AG09309 (cell line): ENCODE measurements at places on chromosomes 1 and 21.

DNA sequence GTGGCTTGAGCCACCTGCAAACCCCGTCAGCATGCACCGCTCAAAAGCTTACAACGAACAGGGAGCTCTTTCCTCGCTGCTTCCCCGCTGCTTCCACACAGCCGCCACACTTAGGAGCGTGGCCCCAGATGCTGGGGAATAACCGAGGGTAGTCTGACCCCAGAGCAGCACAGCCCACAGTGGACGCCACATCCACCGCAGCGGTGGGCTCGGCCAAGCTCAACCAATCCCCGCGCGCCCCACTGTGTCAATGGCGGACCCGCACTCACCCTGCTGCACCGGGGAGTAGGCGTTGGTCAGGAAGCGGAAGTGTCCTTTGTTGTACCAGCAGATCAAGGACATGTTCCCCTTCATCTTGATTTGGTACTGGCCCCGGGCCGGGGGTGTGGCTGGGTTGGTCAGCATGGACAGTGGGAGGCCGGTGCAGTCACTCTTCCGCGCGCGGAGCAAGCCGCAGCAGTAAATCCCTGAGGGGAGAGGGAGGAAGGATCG, 93.5 kb downstream of the PGBD5 start:
- DNase-seq: no peak

DNA sequence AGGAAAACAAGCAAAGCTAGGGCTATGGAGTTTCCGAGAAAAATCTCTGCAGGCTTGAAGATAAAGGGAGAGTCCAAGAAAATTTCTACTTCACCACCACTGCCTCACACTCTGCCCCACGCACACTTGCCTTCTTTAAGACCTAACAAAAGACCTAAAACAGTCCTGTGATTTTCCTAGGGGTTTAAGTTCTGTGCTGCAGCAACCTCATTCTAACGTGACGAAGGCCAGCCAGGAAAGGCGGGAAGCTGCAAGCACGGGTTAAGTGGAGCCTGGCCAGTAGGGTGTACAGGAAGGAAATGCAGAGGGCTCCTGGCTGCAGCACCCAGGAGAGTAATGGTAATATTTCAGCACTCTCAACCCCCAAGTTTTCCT, 1.5 kb downstream of the SPATA6 start:
- no peak for DNase-seq

DNA sequence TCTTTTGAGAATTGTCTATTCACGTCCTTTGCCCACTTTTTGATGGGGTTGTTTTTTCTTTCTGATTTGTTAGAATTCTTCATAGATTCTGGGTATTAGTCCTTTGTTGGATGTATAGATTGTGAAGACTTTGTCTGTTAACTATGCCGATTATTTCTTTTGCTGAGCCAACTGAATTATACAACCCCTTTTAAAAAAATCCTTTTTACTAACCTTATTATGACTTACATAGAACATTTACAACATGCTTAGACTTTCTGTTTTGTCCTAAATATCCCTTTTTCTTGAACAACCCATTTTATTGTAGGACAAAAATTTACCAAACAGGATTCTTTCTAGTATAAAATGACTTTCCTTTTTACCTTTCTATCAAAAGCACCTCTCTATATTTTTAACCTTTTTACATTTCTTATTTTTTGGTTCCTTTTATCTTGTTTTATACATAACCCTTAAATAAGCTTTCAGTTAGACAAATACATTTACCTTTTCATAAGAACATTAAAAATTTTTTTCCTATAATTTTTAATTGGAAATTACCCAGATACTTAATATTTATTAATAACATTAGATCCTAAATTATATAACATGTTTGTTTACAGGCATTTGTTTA, 70.4 kb upstream of the TTLL7 start:
- no peak for DNase-seq

GRCh38 chr1:40303790-40304189, 13.3 kb downstream of the COL9A2 start:
- DNase-seq: no peak

GRCh38 chr21:18157406-18157805, 87.2 kb upstream of the CHODL start:
- DNase-seq: no peak

DNA sequence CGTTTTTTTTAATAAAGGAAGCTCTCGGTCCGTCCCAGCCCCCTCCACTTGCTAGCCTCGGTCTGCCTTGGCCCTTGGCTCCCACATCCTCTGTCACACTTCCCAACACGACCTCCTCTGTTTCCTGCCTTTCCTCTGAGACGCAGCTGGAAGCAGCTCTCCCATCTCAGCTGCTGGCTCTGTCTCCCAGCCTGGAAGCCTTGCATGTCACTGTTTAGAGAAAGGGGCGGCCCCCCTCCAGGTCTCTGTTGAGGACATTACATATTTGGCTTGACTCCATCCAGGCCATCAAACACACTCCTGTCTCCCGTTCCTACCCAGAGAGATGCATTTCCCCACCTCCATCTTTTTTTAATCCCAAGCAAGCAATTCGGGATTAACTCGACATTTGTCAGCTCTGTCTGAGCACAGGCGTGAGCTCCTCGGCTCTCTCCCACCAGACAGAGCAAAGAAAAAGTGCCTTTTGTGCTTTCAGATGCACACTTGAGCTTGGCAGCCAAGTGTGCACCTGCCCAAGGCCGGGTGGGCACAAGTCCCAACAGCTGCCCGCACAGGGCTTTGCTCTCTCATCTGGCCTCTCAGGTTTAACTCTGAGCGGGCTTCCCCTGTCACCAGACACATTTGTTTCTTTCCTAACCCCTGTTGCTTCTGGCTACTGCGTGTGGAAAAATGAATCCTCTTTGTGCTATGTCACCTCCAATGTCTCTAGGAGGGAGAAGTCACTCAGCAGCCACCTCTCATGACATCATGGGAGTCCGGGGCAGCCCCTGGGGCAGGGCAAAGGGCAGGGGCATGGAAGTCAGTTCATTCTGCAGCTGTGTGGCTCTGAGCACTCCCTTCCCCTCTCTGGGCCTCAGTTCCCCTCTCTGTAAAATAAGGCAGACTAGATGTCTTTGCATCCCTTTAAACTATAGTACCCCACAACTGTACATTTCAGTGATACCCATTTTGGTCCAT, 108.3 kb downstream of the KCND3 start:
- DNase-seq: no peak

- DNase-seq: no peak
These were observed 22.3 kb downstream of the APP start for GRCh38 chr21:26148071-26148839.

DNA sequence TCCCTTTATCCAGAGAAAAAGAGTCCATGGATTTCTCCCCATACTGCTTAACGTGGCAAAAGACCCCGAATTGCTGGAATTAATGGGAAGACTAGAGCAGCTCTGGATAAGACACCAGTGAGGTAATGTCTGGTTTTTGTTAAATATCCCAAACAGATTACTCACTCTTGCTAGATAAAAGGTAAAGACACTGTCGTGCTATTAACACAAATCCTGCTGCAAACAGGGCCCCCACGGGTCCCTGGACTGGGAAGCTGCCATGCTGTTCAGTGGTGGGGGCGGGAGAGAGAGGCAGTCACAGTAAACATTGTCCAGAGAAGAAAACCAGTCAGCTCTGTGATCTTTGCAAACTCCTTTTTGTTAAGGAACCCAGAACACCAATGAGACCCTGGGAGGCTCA, 15.2 kb upstream of the SRP9 start:
- DNase-seq: no peak

DNA sequence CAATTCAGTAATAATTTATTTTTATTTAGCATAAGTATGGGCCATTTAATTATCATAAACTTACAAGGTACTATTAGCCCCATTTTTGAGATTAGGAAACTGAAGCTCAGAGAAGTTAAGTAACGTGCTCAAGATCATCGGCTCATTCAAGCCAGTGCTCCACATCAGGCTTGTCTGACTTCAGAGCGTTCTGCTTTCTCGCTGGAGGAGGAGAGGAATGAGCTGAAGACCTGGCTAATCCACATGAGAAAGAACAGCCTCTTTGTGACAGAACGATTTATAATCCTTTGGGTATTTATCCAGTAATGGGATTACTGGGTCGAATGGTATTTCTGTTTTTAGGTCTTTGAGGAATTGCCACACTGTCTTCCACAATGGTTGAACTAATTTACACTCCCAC, 39.7 kb downstream of the DDX20 start:
- no peak for DNase-seq

DNA sequence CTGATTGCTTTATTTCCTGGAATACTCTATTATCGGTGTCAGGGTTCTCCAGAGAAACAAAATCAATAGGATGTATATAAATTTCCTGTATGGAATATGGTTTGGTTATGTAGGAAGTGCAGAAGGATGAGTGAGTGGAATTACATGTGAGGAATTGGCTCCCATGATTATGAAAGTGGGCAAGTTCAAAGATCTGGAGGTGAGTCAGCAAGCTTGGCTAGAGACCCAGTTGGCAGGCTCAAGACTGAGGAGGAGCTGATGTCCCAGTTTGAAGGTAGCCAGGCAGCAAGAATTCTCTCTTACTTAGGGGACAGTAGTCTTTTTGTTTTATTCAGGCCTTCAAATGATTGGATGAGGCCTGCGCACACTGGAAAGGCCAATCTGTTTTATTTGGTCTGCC, 57.5 kb downstream of the MAP3K7CL start:
- DNase-seq: peak; percentile 73

DNA sequence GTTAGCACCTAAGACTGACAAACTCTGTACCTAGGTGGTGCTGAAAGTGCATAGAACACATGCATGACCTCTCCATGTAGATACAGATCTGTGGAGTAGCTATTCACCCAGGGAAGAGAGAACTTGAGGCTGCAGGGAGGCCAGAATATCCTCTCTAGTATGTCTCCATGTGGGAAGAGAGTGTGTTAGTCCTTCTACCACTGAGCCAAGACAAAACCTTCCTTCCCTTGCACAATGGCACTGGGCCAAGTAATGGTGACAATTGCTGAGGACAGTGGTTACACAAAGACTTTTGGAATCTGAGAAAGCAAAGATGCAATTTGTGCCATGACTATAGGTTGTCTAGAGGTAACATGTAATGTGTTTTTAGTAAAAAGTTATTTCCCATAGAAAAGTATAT, 52.3 kb downstream of the C1orf198 start:
- no peak for DNase-seq

- DNase-seq: no peak
These were observed 58.5 kb downstream of the MAP10 start for GRCh38 chr1:232863544-232864275.

GRCh38 chr1:160486453-160486852, 36.6 kb downstream of the SLAMF6 start:
- no peak for DNase-seq

GRCh38 chr1:229454056-229454455, 20.2 kb upstream of the ACTA1 start:
- DNase-seq: no peak

GRCh38 chr1:53108646-53109580, 33.5 kb downstream of the SLC1A7 start:
- peak; percentile 59 for DNase-seq

DNA sequence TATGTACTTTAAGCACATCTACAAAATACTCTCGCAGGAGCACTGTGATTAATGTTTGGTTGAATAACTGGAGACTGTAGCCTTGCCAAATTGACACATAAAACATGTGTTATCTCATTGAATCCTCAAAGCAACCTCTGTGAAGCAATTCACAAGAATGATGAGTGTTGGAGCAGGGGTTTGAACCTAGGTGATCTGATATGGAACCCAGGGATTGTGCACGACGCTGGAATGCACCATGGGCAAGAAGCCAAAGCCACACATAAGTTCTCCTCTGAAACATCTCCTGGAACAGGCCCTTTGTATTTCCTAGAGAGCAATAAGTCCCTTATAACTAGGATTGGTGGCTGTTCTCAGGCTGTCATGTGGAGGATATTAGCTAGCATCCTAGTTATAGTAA, 124.6 kb upstream of the IVNS1ABP start:
- peak; percentile 42 for DNase-seq

DNA sequence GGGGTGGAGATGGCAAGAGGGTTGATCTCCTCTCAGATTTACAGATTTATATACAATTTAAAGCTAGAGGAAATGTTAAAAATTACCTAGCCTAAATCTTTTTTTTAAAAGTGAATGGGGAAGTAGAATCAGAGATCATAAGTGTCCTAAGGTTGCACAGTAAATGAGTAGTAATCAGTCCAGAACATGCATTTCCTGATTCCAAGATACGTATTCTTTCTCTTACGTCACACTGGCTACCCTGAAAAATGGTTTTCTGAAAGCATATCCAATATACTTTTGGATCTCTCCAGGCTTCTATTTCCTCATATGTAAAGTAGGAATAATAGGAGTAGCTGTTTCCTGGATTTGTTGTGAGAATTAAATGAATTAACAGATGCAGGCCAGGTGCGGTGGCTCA, 11.7 kb downstream of the GADD45A start:
- no peak for DNase-seq

GRCh38 chr1:44326821-44327465, 28.1 kb downstream of the ERI3 start:
- no peak for DNase-seq

DNA sequence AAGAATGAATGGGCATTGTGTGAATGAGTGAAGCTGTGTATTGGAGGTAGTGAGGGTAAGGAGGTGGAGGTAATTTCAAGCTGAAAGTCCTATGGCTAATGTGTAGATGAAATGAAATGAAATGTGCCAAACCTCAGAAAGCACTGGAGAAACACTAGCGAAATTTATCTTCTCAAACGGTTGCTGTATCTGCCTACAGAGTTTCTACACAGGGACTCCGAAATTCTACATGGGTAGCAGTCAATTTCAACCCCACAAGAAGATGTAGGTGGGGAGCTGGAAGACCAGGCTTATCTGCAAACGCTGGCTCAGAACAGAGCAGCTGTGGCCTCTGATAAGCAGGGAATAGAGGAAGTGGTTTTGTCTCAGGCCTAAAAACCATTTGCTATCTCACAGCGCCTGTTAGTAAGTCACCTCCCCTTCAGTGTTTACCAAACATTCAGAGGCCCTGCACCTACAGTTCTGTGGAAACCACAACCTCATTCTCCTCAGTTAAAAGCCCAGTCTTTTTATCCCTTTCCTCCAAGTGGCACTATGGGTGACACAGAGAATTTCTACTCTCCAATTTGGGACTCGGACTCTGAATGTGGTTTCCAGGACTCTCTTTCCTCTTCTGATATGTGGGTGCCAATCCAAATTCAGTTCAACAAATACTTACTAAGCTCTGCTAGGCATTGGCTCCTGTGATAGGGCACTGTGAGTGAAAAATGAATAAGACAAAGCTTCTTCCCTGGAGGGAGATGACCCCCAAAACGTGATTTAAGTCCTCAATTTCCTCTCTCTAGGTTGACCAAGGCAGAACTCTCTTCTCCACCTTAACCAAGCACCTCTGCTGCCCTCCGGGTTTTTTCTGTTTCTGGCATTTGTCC, 17.2 kb upstream of the SLAMF6 start:
- no peak for DNase-seq

- no peak for DNase-seq
These were observed 490.1 kb upstream of the LRRC7 start for GRCh38 chr1:69077633-69078032.

GRCh38 chr1:90114521-90115141, 119.7 kb downstream of the ZNF326 start:
- peak; percentile 18 for DNase-seq
